ENCODE measurements at places on chromosomes 3 and 15.

DNA sequence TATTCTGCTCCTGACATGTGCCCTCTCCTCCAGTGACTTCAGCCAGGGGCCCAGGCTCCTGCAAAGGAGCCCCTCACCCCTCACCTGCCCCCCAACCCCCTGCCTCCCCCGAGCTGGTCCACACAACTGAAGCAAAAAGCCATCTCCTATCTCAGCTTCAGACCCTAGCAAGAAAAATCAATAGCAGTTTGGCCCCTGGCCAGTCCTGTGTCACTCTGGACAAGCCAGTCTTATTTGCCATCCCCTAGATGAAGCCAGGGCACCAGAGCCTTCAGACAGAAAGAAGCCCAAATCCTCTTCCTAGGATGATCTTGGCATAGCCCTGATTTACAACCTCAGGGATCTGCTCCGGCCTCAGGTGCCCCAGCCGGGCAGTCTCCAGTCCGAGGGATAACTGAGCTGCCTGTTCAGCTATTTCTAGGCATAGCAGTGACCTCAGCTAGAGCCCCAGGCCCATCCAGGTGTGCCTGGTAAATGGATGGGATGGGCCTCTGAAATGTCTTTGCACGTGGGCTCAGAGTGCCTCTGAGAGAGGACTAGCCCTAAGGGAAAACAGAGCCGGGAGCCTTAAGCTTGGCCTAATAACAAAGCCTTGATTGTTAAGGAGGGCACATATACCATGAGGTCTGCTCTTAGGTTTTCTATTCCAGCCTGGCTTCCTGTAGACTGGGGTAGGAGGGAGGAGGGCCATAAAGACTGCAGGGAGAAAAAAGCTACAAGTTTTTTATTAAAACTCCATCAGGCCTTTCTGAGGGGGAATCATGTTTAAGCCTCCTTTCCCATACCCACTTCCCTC is 242.0 kb downstream of the SHQ1 start:
- no peak for DNase-seq

GRCh38 chr3:151146071-151146730 is 56.8 kb downstream of the GPR171 start:
- no peak for DNase-seq

- no peak for DNase-seq
Observed at GRCh38 chr3:193168931-193169330, 72.1 kb upstream of the PLAAT1 start.

GRCh38 chr3:52122491-52122890 is 31.7 kb downstream of the POC1A start:
- no peak for DNase-seq

DNA sequence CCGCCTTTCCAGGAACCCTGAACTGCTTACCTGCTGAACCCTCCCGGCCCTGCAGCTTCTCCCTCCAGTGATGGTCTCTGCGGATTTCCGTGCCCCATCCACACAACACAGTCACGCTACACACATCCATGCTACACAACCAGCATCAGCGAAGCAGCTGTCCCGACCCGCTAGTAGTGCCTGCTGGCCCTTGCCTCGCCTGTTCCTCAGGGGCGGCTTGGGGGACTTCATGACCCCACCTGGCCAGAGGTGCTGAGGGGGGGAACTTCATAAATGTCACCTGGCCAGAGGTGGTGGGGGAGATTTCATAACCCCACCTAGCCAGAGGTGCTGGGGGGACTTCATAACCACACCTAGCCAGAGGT is 530 bp upstream of the TUBGCP5 start:
- DNase-seq, result no peak

DNA sequence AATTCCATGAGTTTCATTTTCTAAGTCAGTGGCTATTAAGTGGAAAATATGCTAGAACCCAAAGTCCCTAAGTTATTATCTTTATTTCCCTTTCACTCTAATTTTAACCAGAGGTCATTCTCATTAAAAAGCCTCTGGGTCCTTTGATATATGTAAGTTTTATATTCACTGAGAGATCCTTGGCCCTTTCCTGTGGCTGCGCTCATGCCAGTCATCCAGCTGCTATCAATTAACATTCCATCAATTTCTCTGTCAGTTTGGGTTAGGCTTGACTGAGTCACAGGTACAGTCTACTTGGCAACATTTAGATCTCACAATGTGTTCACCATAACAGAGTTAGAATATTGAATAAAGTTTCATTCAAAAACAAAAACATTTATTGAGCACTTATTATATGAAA is 58.0 kb upstream of the FBN1 start:
- no peak for DNase-seq

- DNase-seq, result peak; percentile 32
Observed at GRCh38 chr3:130539005-130539404, 22.0 kb downstream of the COL6A6 start.

DNA sequence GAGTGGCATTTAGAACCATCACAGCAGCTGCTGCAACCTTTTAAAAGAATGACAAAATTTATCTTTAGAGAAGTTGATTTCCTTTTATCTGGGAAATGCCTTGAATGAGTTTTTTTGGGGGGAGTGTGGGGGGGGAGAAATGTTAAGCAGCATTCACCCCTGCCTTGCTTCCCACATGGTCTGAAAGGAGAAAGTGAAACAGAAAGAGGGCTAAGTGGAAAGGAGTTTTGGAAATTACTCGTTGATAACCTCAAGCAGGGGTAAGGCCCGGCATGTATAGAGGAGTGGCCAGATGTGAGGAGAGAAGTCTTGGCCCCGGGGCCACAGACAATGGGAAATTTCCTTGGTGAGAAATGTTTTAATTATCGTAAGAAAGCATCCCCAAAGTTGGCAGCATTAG is 23.5 kb downstream of the B3GALNT1 start:
- DNase-seq, result no peak

- peak; percentile 50 for DNase-seq
Observed at GRCh38 chr3:25910997-25911396, 121.1 kb downstream of the OXSM start.

GRCh38 chr15:100120111-100120510 is 221.7 kb downstream of the ADAMTS17 start:
- no peak for DNase-seq

GRCh38 chr3:7978087-7978422 is 523.6 kb upstream of the LMCD1 start:
- DNase-seq, result no peak

DNA sequence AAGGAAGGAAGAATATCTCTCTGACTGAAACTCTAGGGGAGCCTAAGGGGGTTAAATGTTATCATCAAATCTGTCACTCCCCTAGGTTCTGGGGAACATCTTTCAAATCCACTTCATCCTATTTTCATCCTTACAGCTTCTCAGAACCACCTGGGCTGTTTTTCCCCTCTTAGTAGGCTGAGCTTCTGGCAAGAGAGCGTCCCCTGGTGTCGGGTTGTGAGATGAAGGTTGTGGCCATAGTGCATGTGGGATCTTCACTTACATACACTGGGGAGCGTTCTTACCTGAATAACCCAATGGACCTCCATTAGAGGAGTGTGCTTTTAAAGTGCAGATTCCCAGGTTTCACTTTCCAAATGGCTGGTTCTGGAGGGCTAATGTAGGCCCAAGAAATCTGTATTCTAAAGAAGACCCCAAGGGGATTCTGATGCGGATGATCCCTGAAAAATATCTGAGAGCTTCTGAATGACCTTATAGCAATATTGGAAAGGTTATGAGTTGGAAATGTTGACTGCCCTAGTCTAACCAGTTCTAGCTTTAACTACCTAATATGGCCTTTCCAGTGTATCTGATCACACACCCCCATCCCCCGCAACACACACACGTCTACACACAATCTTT is 663.7 kb downstream of the AGBL1 start:
- peak; percentile 47 for DNase-seq

DNA sequence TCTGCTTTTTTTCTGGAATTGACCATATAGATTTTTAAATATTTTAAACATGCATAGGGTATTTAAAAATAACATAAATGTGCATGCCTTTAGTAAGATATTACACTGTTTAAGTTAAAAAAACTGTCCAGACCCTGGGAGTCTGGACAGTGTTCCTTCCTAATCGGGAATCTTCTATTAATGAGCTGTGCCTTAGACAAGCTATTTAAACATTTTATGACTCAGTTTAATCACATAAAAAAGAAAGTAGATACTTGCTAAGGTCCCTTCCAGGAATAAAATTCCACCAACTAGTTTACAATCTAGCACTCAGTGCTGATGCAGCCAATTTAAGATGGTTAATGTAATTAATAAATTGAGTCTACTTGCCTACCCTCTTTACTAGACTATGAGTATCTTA is 140.4 kb upstream of the DPH6 start:
- no peak for DNase-seq

DNA sequence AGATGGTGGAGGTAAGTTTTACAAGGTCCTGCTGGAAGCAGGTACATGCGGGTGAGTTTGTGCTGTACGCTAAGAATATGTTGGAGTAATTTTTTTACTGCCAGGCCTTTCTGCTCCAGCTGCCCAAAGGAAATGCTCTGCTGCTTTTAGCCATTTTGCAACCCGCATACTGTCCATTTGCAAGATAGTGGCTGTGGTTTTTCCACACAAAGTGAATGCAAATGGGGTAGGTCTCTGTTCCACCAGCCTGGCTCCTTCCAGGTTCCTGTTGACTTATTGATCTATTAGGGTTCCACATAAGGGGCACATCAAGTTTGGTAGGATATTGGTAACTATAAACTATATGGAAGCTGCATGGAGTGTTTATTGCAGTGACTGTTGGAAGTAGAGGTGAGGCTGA is 227.1 kb downstream of the SI start:
- no peak for DNase-seq

GRCh38 chr3:34073111-34073510 is 274.7 kb downstream of the PDCD6IP start:
- no peak for DNase-seq

- no peak for DNase-seq
Observed at GRCh38 chr3:69997631-69998307, 1.8 kb upstream of the SAMMSON start.

DNA sequence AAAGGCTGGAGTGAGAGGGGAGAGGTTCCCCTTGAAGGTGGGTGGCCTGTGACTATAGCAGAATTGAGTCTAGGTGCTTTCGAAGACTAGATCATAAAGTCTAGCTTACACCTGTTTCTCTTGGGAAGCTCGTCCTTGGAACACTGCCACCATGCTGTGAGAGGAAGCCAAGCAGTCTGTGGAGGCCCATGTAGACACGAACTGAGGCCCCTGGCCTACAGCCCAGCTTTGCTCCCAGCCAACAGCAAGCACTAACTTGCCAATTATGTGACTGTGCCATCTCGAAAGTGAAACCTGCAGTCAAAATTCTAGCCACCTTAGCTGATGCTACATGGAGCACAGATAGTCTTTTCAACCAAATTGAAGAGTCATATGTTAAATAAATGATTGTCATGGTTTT is 190.5 kb upstream of the NECTIN3 start:
- no peak for DNase-seq

DNA sequence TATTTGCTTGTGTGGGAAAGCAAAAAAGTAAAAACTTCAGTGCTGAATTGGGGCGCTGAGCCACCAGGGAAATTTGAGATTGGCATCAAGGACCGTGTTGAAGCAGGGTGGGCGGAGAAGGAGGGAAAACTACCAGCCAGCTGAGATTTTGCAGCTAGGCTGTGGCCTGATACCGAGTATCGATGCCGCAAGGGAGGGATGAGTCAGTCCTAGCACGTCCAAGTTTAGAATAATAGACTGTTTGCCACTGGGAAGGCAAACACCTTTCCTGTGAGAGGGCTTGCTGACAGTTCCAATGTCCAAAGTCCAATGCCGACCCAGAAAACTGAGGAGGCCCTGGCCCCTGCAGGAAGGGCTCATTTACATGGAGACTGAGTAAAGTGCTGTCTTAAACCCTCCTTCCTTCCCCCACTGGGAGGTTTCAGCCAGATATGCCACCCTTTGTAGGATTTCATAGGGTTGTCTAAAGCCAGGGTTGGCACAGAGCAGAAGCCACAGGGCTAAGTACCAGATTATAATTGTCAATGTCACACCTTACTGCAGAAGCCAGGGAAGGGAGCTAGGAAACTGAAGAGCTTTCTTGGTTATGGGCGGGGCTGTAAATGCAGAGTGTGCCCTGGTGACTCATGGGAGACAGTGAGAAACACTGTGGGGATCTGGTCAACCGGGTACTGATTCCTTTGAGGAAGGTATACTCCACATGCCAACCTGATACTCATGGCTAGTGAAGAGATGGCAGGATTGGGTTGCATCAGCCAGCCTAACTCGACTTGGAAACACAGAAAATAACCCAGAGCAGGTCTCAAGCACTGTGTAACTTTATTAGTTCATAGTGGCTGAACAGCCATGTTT is 28.4 kb upstream of the PIK3CB start:
- no peak for DNase-seq

DNA sequence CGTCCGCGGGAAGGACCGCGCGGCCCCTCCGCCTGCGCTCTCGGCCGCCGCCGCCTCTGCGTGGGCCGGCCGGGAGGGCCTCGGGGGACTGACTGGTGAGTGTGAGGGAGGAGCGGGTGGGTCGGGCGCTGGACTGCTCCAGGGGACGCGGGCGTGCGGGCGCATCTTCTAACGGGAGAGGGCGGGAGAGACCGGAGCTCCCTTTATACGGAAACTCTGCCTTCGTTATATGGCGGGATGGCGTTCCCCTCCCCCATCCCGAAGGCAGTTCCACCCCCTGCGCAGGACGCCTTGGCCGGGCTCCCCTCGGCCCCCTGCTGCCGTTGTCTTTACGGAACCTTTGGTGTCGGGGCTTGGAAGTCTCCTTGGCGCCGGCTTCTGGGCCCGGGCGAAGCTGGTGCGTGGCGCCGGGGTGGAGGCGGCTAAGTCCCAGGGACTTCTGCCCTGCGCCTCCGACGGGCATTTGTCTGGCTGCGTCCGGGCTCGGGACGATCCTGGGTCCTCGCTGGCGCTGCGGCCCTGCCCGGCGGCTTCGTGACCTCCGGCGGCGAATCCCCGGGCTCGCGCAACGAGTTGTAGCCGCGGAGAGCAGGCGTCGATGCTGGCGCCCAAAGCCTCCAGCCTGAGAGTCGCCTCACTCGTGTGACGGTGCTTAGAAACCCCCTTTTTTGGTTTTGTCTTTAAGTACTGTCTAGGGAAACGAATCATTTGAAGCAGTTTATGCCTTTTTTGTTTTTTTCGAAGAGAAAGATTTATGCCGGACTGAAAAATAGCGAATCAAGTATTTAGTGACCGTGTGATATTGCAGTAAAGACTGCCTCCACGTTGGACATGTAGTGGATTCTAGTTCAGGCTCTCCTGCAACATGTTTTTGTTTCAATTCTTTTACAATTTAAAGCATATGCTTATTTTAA is 623 bp downstream of the ZNF639 start:
- DNase-seq, result peak; percentile 45

- peak; percentile 22 for DNase-seq
Observed at GRCh38 chr15:67884514-67885174, 44.8 kb upstream of the RNU6-1 start.

Data from stimulated activated CD8-positive, alpha-beta memory T cell treated with anti-CD3 and anti-CD28 coated beads, Interleukin-2, amount 100 ng/mL, for 48 hours (primary cell).